ENCODE measurements at places on chromosomes 12 and 14.

DNA sequence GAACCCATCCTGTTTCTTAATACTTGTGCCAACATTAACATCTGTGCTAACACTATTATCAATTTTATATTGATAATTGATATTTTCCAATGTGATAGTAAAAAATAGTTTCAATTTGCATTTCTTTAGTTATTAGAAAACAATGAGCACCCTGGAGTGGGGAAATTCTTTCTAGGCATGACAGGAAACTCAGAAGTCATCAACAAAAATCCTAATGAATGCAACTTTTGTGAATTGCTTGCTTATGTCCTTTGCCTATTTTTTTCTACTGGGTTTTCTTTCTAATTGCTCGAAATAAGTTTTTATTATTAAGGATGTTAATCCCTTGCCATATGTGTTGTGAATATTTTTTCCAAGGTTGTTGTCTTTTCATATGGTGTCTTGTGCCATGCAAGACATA lies 18.1 kb upstream of the WDR20 start:
- no peak for DNase-seq

- DNase-seq, result no peak
Measured at GRCh38 chr12:40615590-40615989, 76.6 kb upstream of the CNTN1 start.

- no peak for DNase-seq
Measured at GRCh38 chr14:73797543-73798265, 53.9 kb upstream of the PTGR2 start.

DNA sequence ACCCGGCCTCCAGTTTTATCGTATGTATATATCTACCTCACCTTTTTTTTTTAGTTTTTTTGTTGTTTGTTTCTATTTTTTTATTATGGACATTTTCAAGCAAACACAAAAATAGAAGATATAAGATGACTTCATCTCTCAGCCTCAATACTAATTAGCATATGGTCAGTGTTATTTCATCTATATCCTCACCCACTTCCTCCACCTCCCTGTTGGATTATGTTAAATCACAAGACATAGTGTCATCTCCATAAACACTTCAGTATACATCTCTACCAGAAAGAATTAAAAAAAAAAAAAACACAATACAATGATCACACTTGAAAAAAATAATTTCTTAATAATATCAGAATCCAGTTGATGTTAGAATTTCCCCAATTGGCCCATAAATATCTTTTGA lies 34.9 kb downstream of the RAB35 start:
- DNase-seq, result no peak

DNA sequence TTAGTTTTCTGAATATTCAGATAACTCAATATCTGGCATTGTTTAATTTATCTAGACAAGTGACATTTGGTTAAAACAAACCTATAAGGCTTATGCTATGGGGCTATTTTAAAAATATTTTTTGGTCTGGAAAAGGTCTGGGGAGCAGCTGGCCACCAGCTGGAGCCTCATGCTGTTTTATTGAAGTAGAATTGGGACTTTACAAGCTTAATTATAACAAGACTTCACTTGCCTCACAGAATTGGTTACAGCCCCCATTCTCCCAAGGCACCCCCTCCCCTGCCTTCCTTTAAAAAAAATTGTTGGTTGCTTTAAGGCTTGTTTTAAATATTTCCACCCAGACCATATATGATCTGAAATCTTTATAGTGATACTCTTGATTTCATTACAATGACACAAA lies 453.9 kb downstream of the ADAMTS20 start:
- no peak for DNase-seq

GRCh38 chr12:96986883-96987523 lies 79.9 kb downstream of the NEDD1 start:
- no peak for DNase-seq

DNA sequence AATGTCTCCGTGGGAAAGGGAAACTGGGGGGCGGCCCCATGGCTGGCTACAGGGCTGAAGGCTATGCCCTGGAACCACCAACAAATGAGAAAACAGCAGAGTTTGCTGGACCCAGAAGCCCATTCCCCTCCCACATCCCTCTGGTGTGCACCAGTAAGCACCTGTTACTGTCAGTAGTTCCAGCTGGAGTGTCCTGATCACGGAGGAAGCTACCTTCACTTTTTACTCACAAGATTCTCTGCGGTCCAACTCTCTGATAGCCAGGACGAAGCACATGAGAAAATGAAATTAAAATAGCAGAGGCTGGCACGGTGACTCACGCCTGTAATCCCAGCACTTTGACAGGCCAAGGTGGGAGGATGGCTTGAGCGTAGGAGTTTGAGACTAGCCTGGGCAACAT lies 22.7 kb upstream of the MEG3 start:
- DNase-seq, result no peak

DNA sequence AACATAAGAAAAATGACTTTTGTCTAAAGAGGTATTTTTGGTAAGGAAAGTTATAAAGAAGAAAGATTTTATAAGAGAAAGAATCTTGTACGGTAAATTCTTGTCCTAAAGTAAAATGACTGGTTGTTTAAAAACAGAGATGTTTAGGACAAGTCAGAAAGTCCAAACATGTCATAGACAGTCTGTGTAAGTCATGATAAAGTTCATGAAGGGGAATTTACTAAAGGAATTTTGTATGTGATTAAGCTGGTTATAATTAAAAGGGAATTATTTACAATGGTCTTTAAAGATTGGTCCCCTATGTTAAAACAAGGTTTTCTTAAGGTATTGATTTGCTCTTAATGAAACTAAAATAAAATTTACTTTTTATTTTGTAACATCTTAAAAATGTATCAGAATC lies 269.4 kb upstream of the CCDC196 start:
- DNase-seq, result no peak

- DNase-seq, result no peak
Measured at GRCh38 chr14:105366386-105367074, 31.8 kb upstream of the TEX22 start.

GRCh38 chr12:75116646-75117198 lies 92.9 kb downstream of the KCNC2 start:
- no peak for DNase-seq

GRCh38 chr12:29102741-29103140 lies 46.3 kb upstream of the FAR2 start:
- no peak for DNase-seq

DNA sequence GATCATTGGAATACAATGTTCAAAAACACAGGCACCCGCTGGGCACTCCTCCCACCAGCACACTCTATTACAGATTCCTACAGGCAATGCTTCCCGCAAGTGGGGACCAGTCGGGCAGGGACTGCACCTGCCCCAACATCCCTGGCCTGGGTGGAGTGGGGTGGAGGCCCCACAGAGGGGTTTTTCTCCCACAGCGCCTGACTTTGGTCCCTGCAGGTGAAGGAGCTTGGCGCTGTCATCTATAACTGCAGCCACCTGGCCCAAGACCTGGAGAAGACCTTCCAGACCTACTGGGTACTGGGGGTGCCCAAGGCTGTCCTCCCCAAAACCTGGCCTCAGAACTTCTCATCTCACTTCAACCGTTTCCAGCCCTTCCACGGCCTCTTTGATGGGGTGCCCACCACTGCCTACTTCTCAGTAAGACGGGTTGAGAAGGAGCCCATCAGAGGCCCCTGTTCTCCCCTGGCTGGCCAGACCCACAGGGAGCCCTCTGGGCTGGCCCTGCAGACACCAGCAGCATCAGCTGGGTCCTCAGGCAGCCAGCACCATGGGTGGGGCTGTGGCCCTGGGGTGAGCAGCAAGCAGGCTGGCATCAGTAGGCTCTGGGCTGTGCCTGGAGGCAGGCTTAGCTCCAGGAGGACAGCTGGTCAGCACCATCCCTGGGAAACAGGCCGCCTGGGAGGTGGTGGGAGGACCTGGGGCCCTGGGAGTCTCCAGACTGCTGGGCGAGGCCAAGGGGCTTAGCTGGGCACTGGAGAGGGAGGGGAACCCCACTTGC lies 6.0 kb downstream of the PLD4 start:
- DNase-seq, result no peak

- no peak for DNase-seq
Measured at GRCh38 chr14:24965934-24966578, 83.9 kb downstream of the STXBP6 start.

GRCh38 chr12:96078231-96079135 lies 43.1 kb upstream of the LTA4H start:
- no peak for DNase-seq

DNA sequence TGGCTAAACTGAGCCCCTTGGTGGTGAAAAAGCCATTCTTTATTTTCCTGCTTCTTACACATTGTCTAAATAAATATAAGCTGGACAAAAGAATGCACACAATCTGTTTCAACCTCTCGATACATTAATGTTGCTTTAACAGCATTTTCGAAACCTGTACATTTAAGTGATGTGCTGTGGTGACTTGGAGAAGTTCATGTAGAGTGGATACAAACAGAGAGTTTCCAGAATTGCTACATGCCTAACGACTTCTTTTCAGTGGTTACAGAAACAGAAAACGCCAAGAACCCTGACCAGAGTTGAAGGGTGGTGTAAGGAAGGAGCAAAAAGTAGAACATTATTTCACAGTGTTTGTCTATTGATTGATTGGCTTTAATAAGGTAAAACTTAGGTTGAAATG lies 500.9 kb downstream of the SLC16A7 start:
- no peak for DNase-seq

- no peak for DNase-seq
Measured at GRCh38 chr14:106843951-106844483, 1317.6 kb downstream of the TMEM121 start.

GRCh38 chr12:50555471-50555885 lies 50.7 kb downstream of the DIP2B start:
- no peak for DNase-seq

DNA sequence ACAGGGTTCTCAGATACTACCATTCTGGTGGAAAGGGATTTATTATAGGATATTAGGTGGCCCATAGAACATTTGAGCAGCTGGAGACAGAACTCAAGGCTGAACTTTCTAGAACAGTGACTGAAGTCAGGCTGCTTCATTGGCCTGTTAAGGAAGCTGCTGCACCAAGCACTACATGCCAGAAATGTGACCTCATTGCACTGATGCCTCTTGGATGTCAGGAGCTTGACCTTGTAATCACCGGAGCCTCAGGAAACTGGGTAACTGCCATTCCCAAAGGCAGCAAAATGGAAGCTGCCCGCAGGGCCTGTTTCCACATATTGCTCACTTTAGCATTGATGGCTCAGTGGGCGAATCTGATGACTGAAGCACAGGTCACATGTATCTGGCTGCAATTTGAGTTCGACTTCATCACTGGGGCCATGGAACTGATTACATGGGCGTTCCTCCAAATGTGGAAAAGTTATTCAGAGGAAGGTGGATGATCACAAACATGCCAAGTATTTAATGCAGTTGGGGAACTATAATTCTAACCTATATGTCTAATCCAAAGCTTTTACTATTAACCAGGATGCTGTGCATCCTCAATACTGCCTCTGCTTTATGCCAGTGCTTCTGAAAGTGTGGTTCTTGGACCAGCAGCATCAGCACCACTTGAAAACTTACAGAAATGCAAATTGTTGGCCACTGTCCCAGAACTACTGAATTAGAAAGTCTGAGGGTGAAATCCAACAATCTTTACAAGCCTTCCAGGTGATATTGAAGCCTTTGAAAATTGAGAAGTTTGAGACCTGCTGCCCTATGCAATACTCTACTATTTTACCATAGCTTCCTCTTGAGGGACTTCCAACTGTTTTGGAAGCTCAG lies 337.2 kb upstream of the NAV3 start:
- DNase-seq, result no peak

DNA sequence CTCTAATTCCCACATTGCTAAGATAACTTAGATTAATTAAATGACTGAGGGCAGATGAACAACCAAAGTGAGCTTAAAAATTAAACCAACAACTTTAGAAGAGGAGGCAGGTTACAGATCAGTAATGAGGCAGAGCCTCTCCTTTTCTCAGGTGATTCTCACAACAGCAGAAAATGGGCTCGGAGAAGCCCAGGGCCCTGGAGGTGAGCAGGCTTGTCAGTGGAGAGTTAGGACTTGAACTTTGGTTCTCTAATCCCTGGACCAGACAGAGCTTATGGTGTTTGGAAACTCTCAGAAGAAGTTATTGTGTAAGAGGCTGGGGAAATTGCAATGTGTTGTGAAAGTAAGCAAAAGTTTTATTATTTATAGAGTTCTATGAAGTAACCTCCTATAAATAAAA lies 2.8 kb downstream of the TRHDE start:
- DNase-seq, result no peak

- no peak for DNase-seq
Measured at GRCh38 chr12:116002890-116003536, 274.5 kb downstream of the MED13L start.

DNA sequence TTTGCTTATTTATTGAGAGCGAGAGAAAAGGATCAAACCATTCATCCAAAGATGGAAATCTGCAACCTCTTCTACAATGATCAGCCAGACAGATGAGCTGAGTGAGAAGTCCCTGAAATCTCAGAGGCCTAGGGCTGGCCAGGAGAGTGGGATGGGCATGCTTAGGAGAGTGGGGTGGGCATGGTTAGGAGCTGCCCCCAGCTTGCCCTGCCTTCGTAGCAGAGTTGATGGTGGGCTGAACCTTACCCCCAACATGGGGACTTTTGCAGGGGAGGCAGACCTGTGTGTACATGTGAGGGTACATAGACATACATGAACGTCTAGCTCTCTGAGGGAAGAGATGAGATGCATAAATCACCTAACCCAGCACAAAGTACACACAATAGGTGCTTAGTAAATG lies 95.7 kb upstream of the ESRRB start:
- DNase-seq, result no peak

DNA sequence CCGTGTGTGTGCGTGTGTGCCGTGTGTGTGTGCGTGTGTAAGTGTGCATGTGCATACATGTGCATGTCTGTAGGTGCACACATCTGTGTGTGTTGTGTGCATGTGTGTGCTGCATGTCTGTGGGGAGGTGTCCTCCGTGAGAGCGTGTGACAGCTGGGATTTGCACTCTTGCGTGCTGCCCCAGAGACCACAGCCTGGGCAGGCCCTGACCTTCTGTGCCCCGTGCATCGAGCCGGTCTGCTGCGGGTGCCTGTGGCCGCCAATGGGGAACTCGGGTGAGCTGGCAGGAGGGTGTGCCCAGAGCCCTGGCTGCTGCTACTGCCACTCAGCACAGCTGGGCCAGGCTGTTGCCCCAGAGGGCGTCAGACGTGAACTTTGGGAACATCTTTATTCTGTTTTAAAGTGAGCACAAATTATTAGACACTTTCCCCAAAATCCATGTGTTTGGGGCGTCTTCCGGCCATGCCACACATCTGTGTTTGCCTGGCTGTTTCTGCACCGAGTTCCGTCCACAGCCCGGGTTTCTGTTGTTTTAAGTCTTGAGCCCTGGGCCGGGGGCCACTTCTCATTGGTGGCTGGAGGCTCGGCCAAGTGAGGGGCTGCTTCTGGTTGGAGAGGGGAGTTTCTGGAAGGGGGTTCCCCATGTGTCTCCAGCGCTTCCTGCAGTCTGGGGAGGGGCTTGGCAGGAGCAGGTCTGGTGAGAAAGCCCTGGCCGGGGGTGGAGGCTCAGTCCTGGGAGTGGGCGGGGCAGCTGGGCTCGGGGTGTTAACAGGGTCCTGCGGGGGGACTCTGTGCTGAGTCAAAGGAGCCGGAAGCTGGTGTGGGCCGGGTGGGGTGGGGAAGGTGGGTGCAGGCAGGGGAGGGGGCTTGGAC lies 7.6 kb downstream of the CEP170B start:
- no peak for DNase-seq

GRCh38 chr12:121711361-121712189 lies 977 bp upstream of the TMEM120B start:
- DNase-seq, result no peak
